Right ventricle myocardium inferior (tissue), 1 donor: ENCODE measurements at places on chromosomes 16 and 17. TPM values are rescaled to one million over a fixed set of nuclear protein-coding genes. Genes with fewer than 3 reads are reported as not detected.

SLC9A5 gene
- total RNA-seq, result 0.84 TPM

- DNase-seq, result no peak
Observed at GRCh38 chr17:58315281-58315711, 13.3 kb downstream of the TSPOAP1 start.

GRCh38 chr17:81393684-81394376 lies 1.4 kb upstream of the BAHCC1 start:
- peak; percentile 100 for DNase-seq

DNA sequence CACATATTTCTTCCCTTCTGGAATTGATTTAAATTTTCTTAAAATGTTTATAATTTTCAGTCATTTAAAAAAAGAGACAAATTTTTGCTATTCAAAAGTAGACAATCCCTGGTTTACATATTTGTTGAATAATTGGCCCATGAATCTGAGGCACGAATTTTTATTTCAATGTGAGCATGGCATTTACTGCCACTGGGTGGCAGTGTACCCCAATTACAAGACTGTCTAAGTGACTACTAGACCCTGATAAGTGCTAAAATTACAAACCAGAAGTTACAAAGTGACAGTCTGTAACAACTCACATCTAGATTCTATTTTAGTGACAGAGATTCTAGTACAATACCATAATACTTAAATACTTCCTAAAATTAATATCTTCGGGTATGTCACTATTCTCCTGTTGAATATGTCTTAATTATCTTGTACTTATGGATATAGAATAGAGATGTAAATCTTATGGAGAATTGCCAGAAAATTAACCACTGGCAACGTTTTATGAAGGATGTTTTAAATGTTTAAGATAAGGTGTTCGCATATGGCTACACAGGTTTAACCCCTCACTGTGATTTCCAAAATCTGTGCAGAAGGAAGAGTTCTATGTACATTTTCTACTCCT lies 235.8 kb downstream of the MAP2K4 start:
- DNase-seq, result no peak

DNA sequence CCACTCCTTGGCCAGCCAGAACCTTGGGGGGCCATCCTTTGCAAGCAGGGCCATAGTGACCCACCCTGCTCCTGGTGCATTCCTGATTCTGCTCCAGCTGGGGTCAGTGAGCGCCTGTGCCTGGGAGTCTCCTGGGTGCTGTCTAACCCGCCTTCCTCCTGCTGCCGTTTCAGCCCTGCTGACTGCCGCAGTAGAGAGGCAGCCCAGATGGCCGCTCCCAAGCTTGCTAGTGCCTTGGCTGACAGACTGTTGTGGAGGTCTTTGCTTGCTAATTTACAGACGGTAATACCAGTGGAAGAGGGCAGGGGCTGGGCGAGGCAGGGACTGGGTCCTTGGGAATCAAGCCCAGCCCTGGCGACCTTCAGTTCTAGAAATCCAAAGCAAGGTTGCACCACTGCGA lies 99.6 kb downstream of the SOCS1 start:
- peak; percentile 14 for DNase-seq
